Endothelial cell of coronary artery (primary cell): ENCODE measurements at places on chromosomes 13 and 19. TPM values are rescaled to one million over a fixed set of nuclear protein-coding genes. Genes with fewer than 3 reads are reported as not detected.

Gene PDX1
- total RNA-seq = not detected in 2 replicates

Gene SLC7A9
- total RNA-seq = not detected in 2 replicates

Gene MEIS3
- 4.0 TPM in 1 of 2 replicates, not detected in the other for total RNA-seq

Gene RFPL4AL1
- not detected in 2 replicates for total RNA-seq

Gene CDX2
- not detected in 2 replicates for total RNA-seq

Gene SYCN
- not detected in 2 replicates for total RNA-seq

Gene ZNF565
- 4.2 and 6.6 TPM in 2 replicates for total RNA-seq

Gene TMEM221
- total RNA-seq = under 0.01 and 0.09 TPM in 2 replicates

Gene RNF17
- total RNA-seq = 0.28 TPM in 1 of 2 replicates, not detected in the other

Gene APOC4
- total RNA-seq = not detected in 2 replicates

Gene TNFSF9
- total RNA-seq = 0.75 and 0.99 TPM in 2 replicates

Gene FCGBP
- total RNA-seq = under 0.01 and 0.19 TPM in 2 replicates

Gene GJB2
- total RNA-seq = not detected in 2 replicates

Gene FXYD3
- total RNA-seq = not detected in 2 replicates

Gene NLRP8
- not detected in 2 replicates for total RNA-seq

Gene CEACAM4
- not detected in 2 replicates for total RNA-seq

Gene GPC6
- under 0.01 and 0.94 TPM in 2 replicates for total RNA-seq

Gene LAIR1
- not detected in 2 replicates for total RNA-seq

Gene LIN37
- 4.0 and 9.5 TPM in 2 replicates for total RNA-seq

Gene SIGLEC10
- not detected in 2 replicates for total RNA-seq

Gene ZNF714
- total RNA-seq = 4.2 and 4.9 TPM in 2 replicates

Gene ZNF350
- 8.0 and 10.3 TPM in 2 replicates for total RNA-seq

Gene SERTAD3
- 13.7 and 15.2 TPM in 2 replicates for total RNA-seq

Gene ZNF418
- total RNA-seq = 3.1 and 8.8 TPM in 2 replicates

Gene ZNF229
- 11.2 and 18.0 TPM in 2 replicates for total RNA-seq

Gene PPP5C
- total RNA-seq = 74.8 and 83.3 TPM in 2 replicates

Gene WDR88
- total RNA-seq = not detected in 2 replicates

Gene CYP2A7
- not detected in 2 replicates for total RNA-seq

Gene PCP2
- not detected in 2 replicates for total RNA-seq

Gene CBY2
- not detected in 2 replicates for total RNA-seq

Gene LGALS14
- total RNA-seq = not detected in 2 replicates

Gene KLK15
- total RNA-seq = 0.09 TPM in 1 of 2 replicates, not detected in the other

Gene CXCL17
- not detected in 2 replicates for total RNA-seq

Gene SPACA4
- not detected in 2 replicates for total RNA-seq

Gene ZSCAN1
- total RNA-seq = not detected in 2 replicates

Gene CGB5
- not detected in 2 replicates for total RNA-seq

Gene ZNF560
- under 0.01 and 0.47 TPM in 2 replicates for total RNA-seq

Gene IGSF23
- 0.27 and 0.28 TPM in 2 replicates for total RNA-seq

Gene KIR2DL4
- total RNA-seq = not detected in 2 replicates

Gene ZIC2
- not detected in 2 replicates for total RNA-seq

Gene EBI3
- 0.18 and 0.66 TPM in 2 replicates for total RNA-seq

Gene S1PR5
- 1.6 TPM in 1 of 2 replicates, not detected in the other for total RNA-seq

Gene ZNF799
- 3.7 and 4.4 TPM in 2 replicates for total RNA-seq

Gene MAB21L1
- not detected in 2 replicates for total RNA-seq

Gene IGFL2
- 0.09 TPM in 1 of 2 replicates, not detected in the other for total RNA-seq

Gene KLK2
- not detected in 2 replicates for total RNA-seq

Gene STOML3
- total RNA-seq = not detected in 2 replicates

Gene SHD
- not detected in 2 replicates for total RNA-seq

Gene C19orf33
- 19.2 and 22.1 TPM in 2 replicates for total RNA-seq

Gene FGF22
- 0.09 TPM in 1 of 2 replicates, not detected in the other for total RNA-seq

Gene ZIM2
- total RNA-seq = not detected in 2 replicates

Gene ATP4A
- not detected in 2 replicates for total RNA-seq

Gene EDNRB
- total RNA-seq = 0.45 and 0.47 TPM in 2 replicates
